Natural killer cell treated with Interleukin-12 subunit alpha and Interleukin-12 subunit beta and Interleukin-15 and Interleukin-18, amount 100 ng/mL, for 72 hours (primary cell): ENCODE measurements at places on chromosomes 3 and 15. TPM values are rescaled to one million over a fixed set of nuclear protein-coding genes. Genes with fewer than 3 reads are reported as not detected.

Gene GP5
- total RNA-seq: not detected

Gene FGD5
- total RNA-seq: not detected

Gene LIPH
- total RNA-seq: not detected

Gene FBXO40
- total RNA-seq: not detected

Gene RLBP1
- 0.48 TPM for total RNA-seq

Gene TNNC1
- total RNA-seq: not detected

Gene SLC15A2
- total RNA-seq: 0.43 TPM

Gene EPHA3
- not detected for total RNA-seq

DNA sequence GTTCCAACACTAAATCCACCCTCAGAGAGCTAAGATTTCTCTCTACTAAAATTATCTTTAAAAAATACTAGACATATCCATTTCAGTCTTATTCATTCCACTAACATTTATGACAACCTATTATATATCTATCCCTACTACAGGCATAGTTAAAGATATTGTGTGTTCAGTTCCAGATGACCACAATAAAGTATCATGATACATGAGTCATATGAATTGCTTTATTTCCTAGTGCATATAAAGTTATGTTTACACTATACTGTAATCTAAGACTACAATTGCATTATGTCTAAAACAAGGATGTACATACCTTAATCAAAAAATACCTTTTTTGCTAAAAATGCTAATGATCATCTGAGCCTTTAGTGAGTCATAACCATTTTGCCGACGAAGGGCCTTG is 19.4 kb downstream of the SHOX2 start:
- H3K4me3 ChIP-seq: no peak overlapping the region
- H3K27me3 ChIP-seq: peaks cover 61% of the 10 kb centered on the region
- H3K27ac ChIP-seq: no peak overlapping the region
- no peak for DNase-seq

DNA sequence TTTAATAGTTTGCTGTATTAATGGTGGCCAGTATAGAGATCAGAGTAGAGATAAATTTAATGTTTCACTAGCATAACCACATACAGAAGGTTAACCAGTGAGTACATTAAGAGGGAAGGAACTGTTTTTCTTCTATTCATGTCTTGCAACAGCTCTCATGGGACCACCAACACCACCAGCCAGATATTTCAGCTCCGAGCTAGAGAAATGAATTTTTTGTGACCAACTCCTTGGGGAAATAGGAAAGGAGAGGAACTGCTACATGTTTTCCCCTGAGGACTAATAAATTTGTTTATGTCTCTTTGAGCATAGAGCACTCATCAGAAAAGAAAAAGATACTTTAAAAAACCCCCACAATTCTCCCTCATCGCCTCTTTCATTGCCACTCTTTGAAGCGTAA is 247.5 kb downstream of the MBNL1 start:
- no peak overlapping the region for H3K27ac ChIP-seq
- H3K27me3 ChIP-seq: no peaks in the 10 kb centered on the region
- no peaks in the 10 kb centered on the region for H3K4me1 ChIP-seq
- no peak overlapping the region for H3K4me3 ChIP-seq
- H3K36me3 ChIP-seq: no peaks in the 10 kb centered on the region

DNA sequence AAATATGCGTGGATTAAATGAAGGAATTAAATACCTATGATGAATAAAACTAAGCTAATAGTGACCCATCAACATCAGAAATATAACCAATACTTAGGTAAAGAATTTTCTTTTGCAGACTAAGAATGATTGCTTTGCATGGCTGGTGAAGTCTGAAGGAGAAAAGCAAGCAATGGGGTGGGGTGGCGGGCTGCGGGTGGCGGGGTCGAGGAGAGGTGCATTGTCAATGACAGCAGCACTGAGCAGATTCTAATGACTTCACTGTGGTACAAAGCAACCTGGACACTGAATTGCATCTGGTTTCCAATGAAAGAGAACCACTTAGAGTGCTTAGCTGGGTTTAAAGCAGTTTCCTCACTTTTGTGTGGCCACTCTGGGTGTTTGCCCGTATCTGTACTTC is 171.5 kb upstream of the IL12A start:
- no peaks in the 10 kb centered on the region for H3K36me3 ChIP-seq
- no peak for DNase-seq
- no peak overlapping the region for H3K27ac ChIP-seq
- H3K27me3 ChIP-seq: peaks cover 7% of the 10 kb centered on the region

GRCh38 chr3:143791386-143791785 is 56.9 kb downstream of the SLC9A9 start:
- H3K36me3 ChIP-seq: peaks cover 8% of the 10 kb centered on the region
- no peak overlapping the region for H3K4me3 ChIP-seq
- DNase-seq: no peak

GRCh38 chr3:100316641-100317069 is 17.9 kb upstream of the NIT2 start:
- H3K36me3 ChIP-seq: no peaks in the 10 kb centered on the region
- H3K4me3 ChIP-seq: no peak overlapping the region
- peaks cover 10% of the 10 kb centered on the region for H3K4me1 ChIP-seq
- DNase-seq: no peak
- H3K27ac ChIP-seq: no peak overlapping the region
- H3K27me3 ChIP-seq: no peaks in the 10 kb centered on the region

- no peak overlapping the region for H3K27ac ChIP-seq
- no peaks in the 10 kb centered on the region for H3K4me1 ChIP-seq
- peaks cover 3% of the 10 kb centered on the region for H3K27me3 ChIP-seq
- H3K36me3 ChIP-seq: no peaks in the 10 kb centered on the region
These were observed 155.0 kb upstream of the SUCLG2 start for GRCh38 chr3:67809370-67809935.

DNA sequence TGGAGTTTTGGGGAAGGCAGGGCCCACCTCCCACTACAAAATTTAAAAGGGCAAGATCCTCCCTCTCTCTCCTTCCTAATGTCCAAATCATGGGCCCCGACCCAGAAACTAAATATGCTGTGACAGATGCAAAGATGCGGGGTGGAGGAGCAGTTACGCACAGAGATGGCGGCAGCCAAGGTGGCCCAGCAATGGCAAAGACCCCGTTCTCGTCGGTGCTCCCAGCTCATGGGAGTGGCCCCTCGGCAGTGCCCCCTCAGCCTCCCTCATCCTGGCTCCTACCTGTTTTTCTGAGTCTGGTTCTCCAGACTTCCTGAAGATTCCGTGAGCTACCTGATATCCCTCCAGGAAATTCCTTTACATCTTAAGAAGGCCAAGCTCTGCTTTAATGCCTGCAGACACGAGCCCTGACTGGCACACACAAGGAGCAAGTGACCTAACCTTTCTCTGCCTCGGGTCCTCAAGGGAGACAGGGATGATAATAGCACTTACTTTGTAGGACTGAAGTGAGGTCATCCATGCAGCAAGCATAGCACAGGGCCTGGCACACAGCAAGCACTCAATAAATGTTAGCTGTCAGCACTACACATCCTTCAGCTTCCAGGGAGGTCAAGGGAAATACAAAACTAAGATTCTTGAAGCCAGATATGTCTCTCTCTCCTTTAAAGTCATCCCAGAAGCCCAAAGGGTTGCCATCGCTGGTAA is 103.5 kb downstream of the LSM3 start:
- DNase-seq: no peak
- no peaks in the 10 kb centered on the region for H3K4me1 ChIP-seq
- H3K4me3 ChIP-seq: no peak overlapping the region
- no peaks in the 10 kb centered on the region for H3K36me3 ChIP-seq
- no peak overlapping the region for H3K27ac ChIP-seq
- H3K27me3 ChIP-seq: peaks cover 6% of the 10 kb centered on the region

DNA sequence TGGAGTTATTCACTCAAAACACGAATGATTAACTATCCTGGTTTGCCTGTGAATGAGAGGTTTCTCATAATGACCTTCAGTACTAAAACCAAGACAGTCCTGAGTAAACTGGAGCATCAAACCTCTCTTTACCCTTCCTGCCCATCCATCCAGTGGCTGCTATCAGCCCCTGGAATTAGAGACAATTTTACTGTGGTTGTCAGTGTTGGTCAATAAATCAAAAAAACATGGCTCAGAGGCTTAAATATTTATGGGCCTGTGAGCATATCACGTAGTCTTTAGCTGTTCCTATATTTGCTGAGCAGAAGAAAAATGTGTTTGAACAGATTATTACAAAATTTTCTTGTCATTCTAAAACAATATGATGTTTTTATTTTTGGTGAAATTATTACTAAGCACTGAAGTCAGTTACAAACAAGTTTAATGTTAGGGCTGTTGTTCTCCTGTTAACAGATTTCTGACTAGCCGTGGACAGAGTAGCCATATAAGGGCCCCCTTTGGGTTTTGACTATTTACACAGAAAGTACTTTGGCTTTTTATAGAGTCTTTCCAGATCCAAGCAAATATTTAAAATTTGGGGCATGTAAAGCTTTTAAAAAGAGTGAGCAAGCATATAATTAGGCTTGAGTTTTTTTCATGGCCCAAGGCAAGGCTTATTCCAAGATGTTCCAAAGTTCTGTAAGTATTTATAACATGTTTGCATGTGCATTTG is 580.9 kb downstream of the DIPK2A start:
- no peaks in the 10 kb centered on the region for H3K4me1 ChIP-seq
- H3K4me3 ChIP-seq: no peak overlapping the region
- H3K27me3 ChIP-seq: no peaks in the 10 kb centered on the region
- no peak for DNase-seq
- H3K27ac ChIP-seq: no peak overlapping the region

DNA sequence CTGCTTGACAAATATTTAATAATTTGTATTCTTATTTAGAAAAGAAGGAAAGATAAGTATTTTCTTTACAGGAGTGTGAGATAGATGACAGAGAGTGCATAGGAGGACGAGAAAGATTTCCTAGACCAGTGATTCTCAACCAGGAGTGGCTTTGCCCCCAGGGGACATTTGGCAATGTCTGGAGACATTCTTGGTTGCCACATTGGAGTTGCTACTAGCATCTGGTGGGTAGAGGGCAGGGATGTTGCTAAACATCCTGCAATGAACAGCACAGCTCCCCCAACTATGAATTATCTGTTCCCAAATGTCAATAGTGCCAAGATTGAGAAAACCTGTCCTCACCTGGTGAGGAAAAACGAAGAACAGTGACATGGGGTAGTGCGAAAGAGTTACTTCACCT is 30.8 kb upstream of the MINAR1 start:
- no peak overlapping the region for H3K27ac ChIP-seq
- H3K27me3 ChIP-seq: no peaks in the 10 kb centered on the region
- DNase-seq: no peak
- no peaks in the 10 kb centered on the region for H3K36me3 ChIP-seq
- no peaks in the 10 kb centered on the region for H3K4me1 ChIP-seq

DNA sequence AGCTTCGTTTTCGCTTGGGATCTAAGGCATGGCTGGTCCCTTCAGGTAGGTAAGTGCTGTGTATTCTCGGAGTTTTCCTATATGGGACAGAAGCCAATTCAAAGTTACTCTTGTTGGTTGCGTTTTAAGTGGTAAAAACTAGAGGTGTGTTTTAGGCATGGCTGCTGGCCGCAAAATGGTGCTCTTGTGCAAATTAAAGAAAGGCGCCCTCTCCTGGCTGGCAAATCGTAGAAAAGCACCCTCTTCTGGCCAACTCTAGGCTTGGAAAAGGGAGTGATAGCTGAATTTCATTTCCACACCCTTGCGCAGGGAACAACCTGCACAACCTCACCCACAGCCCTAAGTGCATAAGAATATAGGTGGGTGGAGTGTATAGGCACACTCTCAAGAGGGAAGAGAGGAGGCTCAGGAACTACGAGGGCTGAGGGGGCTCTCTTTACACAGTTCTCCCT is 23.5 kb downstream of the DRD3 start:
- no peak overlapping the region for H3K4me3 ChIP-seq
- H3K27ac ChIP-seq: no peak overlapping the region
- peaks cover 6% of the 10 kb centered on the region for H3K4me1 ChIP-seq
- H3K36me3 ChIP-seq: no peaks in the 10 kb centered on the region

DNA sequence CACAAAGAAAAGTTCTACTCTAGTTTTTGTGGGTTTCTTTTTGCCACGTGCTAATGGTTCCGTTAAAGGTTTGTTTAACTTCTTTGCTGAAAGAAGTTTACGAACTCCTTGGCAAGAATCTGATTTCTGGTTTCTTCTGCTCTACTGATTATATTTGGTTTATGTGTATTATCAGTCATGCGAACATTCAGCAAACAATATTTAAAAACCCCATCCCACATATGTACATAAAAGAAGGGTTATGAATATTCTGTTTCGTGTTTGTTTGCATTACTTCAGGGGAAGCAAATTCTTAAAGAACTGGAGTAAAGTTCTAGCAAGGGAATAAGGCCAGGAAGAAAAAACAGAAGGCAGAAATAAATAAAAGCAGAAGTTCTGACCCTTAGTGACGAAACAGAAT is 9.8 kb downstream of the LARS2 start:
- H3K27ac ChIP-seq: no peak overlapping the region
- H3K4me1 ChIP-seq: peaks cover 5% of the 10 kb centered on the region
- no peaks in the 10 kb centered on the region for H3K27me3 ChIP-seq
- peaks cover 32% of the 10 kb centered on the region for H3K36me3 ChIP-seq
- DNase-seq: no peak

DNA sequence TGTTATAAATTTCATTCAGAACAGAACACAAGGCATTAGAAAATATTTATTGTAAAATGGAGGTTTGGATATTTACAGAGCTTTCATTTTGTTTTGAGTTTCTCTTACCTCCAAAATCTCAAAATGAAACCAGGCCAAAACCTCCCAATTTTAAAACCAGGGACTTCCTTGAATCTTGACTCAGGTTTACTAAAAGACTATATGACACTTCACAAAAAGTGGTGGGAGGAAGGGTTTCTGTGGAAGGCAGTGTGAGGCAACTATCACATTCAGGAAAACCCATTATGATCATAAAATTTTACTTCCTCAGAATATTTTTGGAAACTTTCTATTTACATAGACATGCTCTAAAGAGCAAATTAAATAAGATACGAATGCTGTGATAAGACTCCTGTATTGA is 205.8 kb upstream of the EOMES start:
- H3K27ac ChIP-seq: peak overlapping the region; percentile 97
- no peaks in the 10 kb centered on the region for H3K27me3 ChIP-seq
- H3K4me1 ChIP-seq: peaks cover 56% of the 10 kb centered on the region

DNA sequence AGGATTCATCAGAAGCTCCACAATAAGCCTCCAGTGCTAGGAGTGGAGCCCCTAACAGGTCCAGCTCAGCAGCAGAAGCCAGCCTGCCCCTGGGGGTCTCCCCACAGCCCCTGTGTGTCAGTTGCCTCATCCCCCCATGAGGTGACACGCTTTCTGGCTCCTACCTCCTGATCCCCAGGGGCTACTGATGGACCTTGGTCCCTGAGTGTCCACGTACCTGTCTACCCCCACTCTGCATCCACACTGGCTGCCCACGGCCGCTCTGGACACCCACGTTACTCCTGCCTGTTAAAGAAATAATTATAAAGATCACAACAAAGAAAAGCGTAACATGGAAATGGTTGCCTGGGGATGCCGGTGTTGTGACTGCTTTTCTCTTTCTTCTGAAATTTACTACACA is 143.1 kb downstream of the CHSY1 start:
- H3K27ac ChIP-seq: no peak overlapping the region
- peaks cover 4% of the 10 kb centered on the region for H3K4me1 ChIP-seq
- no peaks in the 10 kb centered on the region for H3K27me3 ChIP-seq
- peak; percentile 28 for DNase-seq
- no peak overlapping the region for H3K4me3 ChIP-seq

GRCh38 chr3:49671291-49672288 is 2.6 kb upstream of the APEH start:
- H3K27ac ChIP-seq: peak overlapping the region; percentile 37
- no peak for DNase-seq
- H3K27me3 ChIP-seq: no peaks in the 10 kb centered on the region
- peak overlapping the region; percentile 41 for H3K4me3 ChIP-seq
- H3K36me3 ChIP-seq: no peaks in the 10 kb centered on the region
